ENCODE measurements at places on chromosomes 1 and 21.
A peak's percentile ranks its signal among the peaks of the same experiment; 100 is the strongest.

DNA sequence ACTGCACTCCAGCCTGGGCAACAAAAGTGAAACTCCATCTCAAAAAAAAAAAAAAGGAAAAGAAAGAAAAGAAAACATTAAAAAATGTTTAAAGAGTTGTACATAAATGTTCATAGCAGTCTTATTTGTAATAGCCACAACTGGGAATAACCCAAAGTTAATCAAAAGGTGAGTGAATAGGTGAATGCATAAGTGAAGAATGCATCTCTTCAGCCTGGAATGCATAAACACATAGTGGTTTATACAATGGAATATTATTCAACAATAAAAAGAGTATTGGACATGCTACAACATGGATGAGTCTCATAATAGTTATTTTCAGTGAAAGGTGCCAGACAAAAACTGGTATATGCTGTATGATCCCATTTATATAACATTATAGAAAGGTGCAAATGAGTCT lies 18.1 kb downstream of the LDLRAD1 start:
- no peak for DNase-seq

GRCh38 chr1:247335882-247336281 lies 4.2 kb upstream of the ZNF496 start:
- peak; percentile 72 for DNase-seq

- no peak for DNase-seq
Observed at GRCh38 chr21:45255381-45256020, 32.2 kb downstream of the POFUT2 start.

DNA sequence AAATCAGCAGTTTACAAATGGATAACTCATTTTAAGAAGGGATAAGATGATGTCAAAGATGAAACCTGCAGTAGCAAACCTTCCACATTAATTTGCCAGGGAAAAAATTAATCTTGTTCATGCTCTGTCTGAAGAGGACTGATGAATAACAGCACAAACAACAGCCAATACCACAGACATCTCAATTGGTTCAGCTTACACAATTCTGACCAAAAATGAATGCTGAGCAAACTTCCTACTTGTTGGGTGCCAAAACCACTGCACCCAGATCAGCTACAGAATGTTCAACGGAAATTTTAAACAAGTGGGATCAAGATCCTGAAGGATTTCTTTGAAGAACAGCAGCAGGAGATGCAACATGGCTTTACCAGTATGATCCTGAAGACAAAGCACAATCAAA lies 98.3 kb downstream of the COQ8A start:
- DNase-seq = peak; percentile 55

GRCh38 chr21:31416465-31416864 lies 72.4 kb upstream of the TIAM1 start:
- peak; percentile 50 for DNase-seq

DNA sequence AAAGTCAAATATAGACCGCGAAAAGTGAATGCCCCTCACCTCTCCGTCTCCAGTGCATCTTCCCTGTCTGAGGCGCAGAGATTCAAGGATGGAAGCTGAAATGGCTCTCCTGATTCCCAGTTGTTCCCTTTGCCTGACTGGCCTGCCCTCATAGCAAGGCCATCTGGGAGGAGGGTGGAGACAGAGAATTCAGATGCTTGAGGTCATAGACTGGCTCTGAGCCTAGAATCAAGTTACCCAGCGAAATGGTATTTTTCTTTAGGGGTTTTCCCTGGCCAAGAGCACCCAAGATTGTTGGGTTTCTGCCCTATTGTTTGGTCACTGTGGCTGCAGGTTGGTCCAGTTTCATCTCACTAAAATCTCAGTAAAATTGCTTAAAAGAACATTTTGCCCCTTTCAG lies 7.2 kb downstream of the METTL13 start:
- DNase-seq = peak; percentile 91

DNA sequence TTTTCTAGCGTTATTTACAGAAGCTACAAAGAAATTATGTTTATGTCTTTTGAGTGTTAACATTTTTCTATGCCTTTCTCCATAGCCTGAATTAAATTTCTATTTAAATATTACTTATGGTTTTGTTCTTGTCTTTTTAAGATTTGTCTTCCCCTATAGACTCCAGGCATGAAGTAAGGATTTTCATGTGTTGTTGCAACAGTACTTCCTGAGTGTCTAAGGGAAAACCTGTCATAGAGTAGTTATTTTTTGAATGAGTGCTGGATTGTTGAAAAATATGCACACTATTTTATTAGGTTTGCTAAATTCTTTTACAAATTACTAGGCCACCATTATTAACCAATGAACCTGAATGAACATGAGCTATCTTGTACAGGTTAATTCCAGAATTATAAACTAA lies 27.1 kb downstream of the SAMSN1 start:
- no peak for DNase-seq

Measured in fibroblast of mammary gland (primary cell).